ENCODE measurements at places on chromosomes 3 and 15. TPM values are rescaled to one million over a fixed set of nuclear protein-coding genes. Genes with fewer than 3 reads are reported as not detected.

DNA sequence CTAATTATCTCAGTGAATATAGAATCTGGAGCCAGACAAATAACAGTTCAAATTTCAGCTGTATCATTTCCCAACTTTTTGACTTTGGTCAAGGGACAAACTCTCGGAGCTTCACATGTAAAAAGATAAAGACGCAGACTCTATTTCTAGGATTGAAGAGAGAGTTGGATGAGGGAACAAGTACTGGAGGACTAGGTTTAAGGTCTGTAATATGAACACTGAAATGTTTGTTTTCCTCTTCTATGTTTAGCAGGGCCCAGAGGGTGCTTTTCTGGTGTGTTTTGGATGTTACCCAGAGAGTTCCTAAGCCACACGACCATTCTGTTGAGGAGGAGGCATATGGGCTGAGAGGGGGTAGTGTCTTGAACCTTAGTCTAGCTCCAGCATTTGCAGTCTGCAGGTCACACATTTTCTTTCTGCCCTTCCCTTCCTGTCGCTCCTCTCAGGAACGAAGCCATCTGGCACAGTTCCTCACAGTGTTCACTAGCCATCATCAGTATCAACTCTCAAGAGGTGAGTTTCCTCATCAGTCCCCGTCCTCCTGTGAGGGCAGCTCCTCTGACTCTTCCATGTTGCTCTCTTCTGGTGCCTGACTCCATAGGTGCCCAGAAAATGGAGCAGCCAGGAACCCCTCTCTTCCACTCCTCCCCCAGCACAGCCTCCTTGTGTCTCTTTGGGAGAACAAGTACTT, 250.1 kb downstream of the SQOR start:
- DNase-seq: no peak

DNA sequence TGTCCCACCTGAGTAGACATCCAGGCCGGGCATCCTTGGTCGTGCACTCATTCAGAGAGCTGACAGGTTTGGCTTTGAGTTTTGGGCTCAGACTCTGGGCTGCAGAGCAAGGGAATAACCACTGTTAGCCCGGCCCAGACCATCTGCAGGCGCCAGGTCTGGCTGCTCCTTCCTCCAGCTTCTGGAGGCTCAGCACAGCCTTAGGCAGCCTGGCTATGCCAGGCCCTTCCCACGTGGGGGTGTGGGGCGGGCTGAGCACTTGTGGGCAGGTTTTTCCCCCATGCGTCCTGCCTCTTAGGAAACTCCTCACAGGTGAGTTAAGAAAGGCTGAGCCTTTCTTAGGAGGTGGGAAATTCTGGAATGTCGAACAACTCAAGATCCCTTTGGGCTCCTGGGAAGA, 11.2 kb downstream of the PLA2G4B start:
- no peak for DNase-seq

DNA sequence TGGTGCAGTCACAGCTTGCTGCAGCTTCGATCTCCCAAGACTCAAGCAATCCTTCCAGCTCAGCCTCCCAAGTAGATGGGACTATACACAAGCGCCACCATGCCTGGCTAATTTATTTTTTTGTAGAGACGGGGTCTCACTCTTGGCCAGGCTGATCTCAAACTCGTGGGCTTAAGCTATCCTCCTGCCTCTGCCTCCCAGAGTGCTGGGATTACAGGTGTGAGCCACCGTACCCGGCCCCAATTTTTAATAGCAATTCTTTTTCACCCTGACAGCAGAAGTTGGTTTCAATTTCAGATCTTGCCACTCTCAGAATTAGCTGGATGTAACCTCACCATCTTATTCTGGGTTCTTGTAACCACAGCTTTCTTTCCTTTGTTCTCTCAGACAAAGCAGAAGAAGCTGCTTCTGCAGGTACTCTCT, 64.8 kb downstream of the TRIM71 start:
- no peak for DNase-seq

DNA sequence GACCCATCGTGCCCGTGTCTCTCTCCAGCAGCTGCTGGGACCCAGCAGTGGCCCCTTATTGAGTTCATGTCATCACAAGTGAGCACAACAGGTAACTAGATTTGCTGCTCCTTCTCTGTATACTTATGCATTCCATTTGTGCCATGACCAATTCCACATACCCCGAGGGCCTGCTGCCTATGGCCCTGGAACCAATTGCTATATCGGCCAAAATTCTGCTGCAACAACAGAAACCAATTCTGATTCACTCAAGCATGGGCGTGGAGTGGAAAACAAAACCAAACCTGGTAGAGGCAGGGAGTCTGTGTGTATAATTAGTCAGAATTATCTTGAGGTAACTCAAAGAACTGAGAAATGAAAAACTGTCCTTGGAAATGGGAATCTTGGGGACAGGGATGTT, 516.6 kb downstream of the EPHB1 start:
- no peak for DNase-seq

DNA sequence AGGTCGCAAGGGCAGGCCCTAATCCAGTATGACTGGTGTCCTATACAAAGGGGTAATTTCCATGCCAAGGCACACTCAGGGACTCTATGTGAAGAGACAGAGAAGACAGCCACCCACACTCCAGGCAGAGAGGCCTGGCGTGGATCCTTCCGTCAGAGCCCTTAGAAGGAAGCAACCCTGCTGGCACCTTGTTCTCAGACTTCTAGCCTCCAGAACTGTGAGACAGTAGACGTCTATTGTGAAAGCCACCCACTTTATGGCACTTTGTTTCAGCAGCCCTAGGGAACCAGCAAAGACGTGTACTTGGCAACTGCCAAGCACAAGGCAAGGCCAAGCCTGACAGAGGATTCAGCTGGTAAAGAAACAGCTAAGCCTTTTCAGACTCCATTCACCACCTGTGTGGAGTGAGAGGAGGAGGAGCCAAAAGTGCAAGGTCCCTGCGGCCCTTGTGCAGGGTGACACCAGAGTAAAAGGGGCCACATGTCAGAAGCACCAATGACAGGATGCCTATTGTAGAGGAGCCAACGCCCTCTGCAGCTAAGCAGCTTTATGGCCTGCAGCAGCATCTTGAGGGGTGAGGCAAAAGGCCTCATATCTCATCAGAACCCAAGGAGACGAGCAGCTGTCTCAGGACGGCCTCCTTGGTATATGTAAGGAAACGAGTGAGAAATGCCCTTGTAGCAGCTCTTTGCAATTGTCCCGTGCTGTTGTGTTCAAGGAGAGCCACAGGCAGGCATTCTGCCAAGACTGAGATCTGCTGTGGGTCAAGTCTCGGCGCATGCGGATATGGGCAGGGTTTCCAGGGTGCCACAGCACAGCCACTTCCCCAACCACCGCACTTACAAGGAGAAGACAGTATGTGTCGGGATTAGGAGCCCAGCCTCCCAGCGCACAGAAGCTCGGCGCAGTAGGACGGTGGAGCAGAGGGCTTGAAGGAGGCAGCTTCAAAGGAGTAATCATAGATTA, 121.5 kb upstream of the LIPC start:
- DNase-seq: no peak

GRCh38 chr3:38707730-38708129, 58.2 kb upstream of the SCN5A start:
- peak; percentile 13 for DNase-seq

- DNase-seq: no peak
These were observed 403.1 kb upstream of the TPM1 start for GRCh38 chr15:62639432-62639831.

DNA sequence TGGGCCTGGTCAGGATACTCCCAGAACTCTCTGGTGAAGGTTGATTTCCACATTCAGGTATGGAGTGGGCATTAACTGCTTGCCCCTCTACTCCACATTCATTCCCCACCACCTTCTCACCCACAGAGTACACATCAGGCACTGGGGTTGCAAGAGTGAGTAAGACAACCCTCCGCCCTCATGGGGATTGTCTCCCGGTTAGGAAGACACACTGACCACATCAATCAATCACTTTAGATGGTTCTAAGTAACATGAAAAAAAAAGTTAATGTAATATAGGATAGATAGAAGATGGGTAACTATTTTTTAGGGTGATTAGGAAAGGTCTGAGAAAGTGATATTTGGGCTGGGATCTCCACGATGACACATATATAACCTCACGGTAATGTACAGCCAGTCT, 116.0 kb upstream of the NEO1 start:
- no peak for DNase-seq

- DNase-seq: peak; percentile 76
These were observed 194.6 kb downstream of the ADAMTSL3 start for GRCh38 chr15:83848315-83849050.

- no peak for DNase-seq
These were observed 1092.2 kb upstream of the CFAP20DC start for GRCh38 chr3:60142009-60142408.

DNA sequence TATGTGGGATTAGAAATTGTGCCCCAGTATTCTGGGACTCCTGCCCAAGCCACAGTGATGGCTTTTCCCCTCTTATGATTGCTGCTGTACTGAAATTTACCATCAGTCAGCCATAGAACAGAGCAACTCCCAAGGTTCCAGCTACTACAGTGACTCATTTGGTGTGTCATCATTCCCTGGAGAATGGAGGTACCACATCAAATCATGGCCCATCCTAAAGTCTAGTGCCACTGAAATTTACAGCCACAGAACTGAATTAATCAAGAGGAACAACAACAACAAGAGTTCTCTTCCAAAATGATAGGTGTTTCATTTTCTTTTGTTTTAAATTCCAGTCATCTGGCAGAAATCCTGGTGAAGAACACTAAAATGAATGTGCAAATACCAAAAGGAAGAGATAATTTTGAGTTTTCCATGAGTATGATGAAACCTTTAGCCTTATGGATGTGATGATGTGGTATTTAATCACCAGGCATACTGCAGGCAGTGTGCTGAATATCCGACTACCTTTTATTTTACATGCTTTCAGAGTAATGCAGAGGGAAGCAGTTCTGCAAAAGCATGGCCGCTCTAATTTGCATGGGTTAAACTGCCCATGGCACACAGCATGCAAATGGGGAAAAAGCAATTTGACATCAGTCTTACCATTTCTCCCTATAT, 75.6 kb upstream of the SLC2A2 start:
- no peak for DNase-seq

DNA sequence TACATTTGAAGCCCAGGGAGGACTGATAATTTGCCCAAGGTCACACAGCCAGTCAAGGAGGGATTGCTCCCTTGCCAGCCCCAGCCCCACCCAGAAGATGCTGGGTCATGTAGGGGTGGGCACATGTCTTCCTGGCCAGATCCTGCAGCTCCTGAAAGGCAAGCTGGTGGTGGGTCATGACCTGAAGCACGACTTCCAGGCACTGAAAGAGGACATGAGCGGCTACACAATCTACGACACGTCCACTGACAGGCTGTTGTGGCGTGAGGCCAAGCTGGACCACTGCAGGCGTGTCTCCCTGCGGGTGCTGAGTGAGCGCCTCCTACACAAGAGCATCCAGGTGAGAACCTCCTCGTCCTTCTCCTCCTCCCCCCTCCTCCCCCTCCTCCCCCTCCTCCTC, 13.2 kb downstream of the ISG20 start:
- DNase-seq: no peak

DNA sequence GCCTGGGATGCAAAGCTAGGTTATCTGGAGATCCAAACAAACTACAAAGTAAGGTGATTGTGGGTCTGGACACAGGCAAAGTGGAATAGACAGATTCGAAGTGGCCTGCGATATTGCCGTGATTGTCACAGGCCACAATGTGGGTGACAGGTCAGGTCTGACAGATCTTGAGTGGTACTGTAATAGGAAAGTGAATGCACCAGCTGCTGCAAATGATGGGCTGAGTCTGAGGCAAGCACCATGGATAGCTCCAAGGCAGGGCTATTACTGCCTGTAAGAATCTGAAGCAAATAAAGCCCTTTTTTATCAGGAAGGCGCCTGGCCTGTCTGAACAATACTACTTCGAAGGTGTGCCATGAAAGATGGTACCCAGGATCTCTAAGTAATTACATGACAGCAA, 10.0 kb downstream of the ARMC8 start:
- no peak for DNase-seq

DNA sequence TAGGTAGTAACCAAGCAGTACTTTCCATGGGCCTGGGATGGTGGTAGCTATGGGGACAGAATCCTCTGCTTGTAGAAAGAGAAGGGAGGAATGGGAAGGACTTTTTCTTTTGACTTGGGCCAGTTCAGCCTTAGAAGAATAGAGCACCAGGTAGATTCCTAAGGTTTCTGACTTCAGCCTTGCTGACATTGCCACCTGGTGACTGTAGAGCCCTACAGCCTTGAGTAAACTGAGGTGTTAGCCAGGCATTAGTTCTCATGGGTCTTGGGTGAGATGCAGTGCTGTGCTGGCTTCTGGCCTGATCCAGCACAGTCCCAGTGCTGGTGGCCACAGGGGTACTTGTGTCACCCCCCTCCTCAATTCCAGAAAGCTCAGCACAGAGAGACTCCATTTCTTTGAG, 171.1 kb downstream of the ZBBX start:
- no peak for DNase-seq

GRCh38 chr3:115788921-115789470, 165.7 kb downstream of the GAP43 start:
- no peak for DNase-seq

- DNase-seq: no peak
These were observed 908.9 kb downstream of the TUSC7 start for GRCh38 chr3:117618462-117618861.

The QARS1 gene
- total RNA-seq: 339 TPM

The FANCD2OS gene
- total RNA-seq: not detected

The FOXB1 gene
- not detected for total RNA-seq

The GAP43 gene
- total RNA-seq: not detected

The PLSCR2 gene
- total RNA-seq: 0.13 TPM

The DPPA2 gene
- total RNA-seq: not detected

The MYO1E gene
- total RNA-seq: 32.4 TPM

The PCLAF gene
- 37.5 TPM for total RNA-seq

The KBTBD8 gene
- total RNA-seq: 1.8 TPM

The PLA1A gene
- total RNA-seq: 11.9 TPM

The WNT7A gene
- total RNA-seq: not detected

The CXCR6 gene
- total RNA-seq: not detected
